Psoas muscle (tissue), 8 donors: ENCODE measurements at places on chromosomes 4 and X. TPM values are rescaled to one million over a fixed set of nuclear protein-coding genes. Genes with fewer than 3 reads are reported as not detected.

- DNase-seq: peak; percentile 39
These were observed 2.2 kb downstream of the PCDH10 start for GRCh38 chr4:133151341-133151690.

- DNase-seq: no peak
These were observed 17.4 kb downstream of the ATP5ME start for GRCh38 chr4:656436-657337.

GRCh38 chr4:61335241-61335763 is 135.2 kb downstream of the ADGRL3 start:
- no peak for DNase-seq

- DNase-seq: no peak
These were observed 58.4 kb downstream of the PDGFC start for GRCh38 chr4:156913234-156913633.

- no peak for DNase-seq
These were observed 178.2 kb downstream of the RTL9 start for GRCh38 chrX:110536816-110537215.

DNA sequence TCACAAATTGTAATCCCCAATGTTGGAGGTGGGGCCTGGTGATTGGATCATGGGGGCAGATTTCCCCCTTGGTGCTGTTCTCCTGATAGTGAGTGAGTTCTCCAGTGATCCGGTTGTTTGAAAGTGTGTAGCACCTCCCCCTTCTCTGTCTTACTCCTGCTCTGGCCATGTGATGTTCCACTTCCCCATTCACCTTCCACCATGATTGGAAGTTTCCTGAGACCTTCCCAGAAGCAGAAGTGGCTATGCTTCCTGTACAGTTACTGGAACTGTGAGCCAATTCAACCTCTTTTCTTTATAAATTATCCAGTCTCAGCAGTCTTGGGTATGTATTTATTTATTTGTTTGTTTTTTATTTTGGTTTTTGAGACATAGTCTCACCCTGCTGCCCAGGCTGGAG is 143.2 kb downstream of the CPE start:
- DNase-seq: no peak

DNA sequence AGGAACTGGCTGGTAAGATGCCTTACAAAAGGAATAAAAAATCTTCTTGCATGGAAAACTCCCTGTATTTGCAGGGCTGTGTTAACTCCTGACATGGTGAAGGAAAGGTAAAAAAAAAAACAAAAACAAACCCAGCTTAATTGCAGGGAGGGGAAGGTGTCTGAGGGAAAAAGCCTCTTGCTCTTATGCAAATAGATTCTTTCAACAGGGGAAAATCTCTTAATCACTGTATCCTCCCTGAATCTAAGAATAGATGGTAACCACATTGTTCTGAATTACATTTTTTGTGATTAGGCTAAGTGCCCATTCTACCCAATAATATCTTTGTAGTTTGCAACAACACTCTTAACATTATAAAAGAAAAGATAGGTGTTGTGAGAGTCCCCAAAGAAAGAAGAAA is 172.6 kb downstream of the RBM46 start:
- no peak for DNase-seq

The PAGE2 gene
- total RNA-seq: not detected

The CTAG1A gene
- total RNA-seq: not detected

The FSTL5 gene
- total RNA-seq: not detected

The SSX3 gene
- not detected for total RNA-seq
